RPMI7951 (cell line): ENCODE measurements at places on chromosomes 13 and 19.

- DNase-seq, result no peak
Measured at GRCh38 chr13:91894316-91894715, 495.9 kb downstream of the GPC5 start.

DNA sequence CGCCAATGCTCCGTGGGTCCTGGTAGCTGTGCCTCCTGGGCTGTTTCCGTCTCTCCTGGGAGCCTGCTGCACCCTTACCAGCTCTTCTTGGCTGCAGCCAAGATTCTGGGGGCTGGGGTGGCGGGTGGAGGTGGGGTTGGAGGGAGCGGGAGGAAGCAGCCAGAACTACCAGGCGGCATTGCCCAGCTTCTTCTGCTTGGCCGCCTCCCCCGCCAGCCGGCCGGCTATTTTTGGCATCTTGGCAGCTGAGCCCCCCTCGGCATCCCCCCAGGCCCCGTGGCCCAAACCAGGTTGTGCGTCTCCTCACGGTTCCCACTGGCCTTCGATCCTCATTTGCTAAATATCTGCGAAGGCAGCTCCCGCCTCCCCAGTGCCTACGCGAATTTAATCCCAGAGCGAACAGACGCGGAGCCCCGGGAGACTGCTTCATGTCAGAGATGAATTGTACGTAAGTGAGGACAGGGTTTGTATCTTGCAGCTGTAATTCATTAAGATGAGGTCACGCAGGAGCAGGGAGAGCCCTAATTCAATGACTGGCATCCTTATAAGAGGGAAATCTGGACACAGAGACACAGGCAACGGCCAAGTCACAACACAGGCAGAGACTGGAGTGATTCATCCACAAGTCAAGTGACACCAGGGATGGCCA, 12.8 kb upstream of the PEAK3 start:
- DNase-seq, result peak; percentile 94

GRCh38 chr13:110425444-110425780, 118.3 kb downstream of the COL4A2 start:
- DNase-seq, result no peak

GRCh38 chr13:113472355-113473025, 18.0 kb downstream of the DCUN1D2 start:
- DNase-seq, result no peak

GRCh38 chr19:50309396-50310125, 19.6 kb downstream of the KCNC3 start:
- DNase-seq, result no peak

GRCh38 chr13:35028338-35028867, 86.3 kb downstream of the NBEA start:
- no peak for DNase-seq

DNA sequence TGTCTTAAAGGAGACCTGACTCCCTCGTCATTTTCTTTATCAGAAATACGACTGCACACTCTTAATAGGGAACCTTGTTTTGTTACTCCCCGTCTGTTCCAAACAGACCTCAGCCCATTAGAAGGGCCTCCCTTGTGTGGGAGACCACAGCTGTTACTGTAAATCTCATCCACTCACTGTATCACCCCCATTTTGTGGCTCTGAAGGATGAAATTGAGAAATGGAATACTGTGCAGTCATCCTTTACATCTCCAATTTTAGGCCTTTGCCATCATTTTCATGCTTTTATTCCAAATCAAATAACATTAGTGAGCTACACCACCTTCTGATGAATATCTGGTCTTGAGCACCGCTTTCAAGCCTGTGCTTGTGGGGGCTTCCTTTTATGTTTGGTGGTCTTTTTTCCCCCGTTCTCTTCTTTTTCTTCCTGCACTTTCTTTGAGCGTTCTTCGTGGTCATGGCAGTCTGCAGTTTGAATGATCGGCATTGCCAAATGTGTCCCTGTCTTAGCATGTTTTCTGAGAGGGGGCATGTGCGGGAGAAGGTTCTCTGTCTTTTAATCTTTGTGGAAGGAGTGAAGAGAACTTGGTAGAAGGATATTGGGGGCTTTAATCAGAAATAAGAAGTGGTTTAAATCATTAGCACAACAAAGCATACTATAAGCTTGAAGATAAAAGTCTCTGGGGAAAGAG, 65.8 kb downstream of the GGACT start:
- DNase-seq, result no peak

DNA sequence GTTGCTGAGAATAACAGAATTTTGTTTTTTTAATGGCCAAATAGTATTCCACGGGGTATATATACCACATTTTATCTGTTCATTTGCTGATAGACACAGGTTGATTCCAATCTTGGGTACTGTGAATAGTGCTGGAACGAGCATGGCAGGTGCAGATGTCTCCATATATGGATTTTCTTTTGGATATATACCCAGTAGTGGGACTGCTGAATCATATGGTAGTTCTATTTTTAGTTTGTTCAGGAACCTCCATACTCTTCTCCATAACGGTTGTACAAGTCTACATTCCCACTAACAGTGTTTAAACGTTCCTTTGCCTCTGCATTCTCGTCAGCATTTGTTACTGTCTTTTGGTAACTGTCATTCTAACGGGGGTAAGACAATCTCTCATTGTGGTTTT, 17.3 kb downstream of the ANKRD10 start:
- no peak for DNase-seq

DNA sequence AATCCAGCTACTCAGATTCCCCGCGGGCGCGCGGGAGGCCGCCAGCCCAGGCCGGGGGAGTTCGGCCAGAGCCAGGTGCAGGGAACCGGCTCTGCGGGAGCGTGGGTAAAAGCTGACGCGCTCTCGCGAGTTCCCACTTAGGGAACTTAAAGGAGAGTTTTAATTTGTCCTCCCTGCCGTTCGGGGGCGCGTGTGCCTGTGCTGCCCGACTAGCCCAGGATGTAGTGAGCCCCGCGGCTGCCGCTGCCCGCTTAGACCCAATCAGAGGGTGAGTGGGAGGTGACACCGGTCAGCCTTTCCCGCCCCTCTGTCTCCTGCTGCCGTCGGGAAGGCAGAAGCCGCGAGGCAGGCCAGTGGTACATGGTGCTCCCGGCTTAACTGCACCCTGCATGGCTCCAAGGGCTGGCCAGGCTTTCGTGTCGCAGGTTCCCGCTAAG, 36.0 kb upstream of the NEK3 start:
- peak; percentile 36 for DNase-seq

- DNase-seq, result no peak
Measured at GRCh38 chr13:52104624-52105023, 24.2 kb downstream of the NEK5 start.

DNA sequence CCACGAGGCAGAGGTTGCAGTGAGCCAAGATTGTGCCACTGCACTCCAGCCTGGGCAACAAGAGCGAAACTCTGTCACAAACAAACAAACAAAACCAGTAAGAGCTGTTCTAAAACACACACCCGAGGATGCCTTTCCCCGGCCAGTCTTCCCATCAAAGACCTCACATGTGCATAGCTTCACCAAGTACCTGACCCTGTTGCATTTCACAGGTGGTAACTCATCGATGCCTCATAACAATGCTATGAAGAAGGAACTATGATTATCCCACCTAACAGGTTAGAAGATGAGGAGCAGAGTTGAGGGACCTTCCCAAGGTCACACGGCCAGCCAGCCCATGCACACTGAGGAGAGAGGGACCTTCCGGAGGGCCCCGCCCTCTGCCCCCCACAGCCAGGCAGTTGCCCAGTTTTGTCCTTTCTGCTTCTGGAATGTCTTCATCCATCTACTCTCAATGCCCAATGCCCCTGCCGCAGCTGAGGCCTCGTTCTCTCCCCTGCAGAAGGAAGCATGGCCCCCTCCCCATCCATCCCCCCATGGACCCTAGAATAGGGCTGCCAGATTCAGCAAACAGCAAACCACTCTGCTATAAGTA, 16.8 kb upstream of the LENG8 start:
- no peak for DNase-seq

GRCh38 chr19:18251587-18252369, 22.5 kb downstream of the IQCN start:
- peak; percentile 61 for DNase-seq

DNA sequence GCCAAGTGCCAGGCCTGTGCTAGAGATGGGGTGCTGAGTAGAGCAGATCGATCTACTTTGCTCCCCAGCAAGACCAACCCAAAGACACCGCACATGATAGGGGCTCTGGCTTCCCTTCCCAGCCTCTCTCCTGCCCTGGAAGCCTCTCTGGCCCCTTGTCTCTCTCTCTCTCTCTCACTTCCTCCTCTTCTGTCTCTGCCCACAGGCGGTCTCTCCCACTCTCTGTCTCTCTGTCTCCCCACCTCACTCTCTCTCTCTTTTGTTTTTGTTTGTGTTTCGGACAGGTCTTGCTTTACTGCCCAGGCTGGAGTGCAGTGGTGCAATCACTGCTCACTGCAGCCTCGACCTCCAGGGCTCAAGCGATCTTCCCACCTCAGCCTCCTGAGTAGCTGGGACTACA, 1.3 kb downstream of the SELENOV start:
- DNase-seq, result no peak

DNA sequence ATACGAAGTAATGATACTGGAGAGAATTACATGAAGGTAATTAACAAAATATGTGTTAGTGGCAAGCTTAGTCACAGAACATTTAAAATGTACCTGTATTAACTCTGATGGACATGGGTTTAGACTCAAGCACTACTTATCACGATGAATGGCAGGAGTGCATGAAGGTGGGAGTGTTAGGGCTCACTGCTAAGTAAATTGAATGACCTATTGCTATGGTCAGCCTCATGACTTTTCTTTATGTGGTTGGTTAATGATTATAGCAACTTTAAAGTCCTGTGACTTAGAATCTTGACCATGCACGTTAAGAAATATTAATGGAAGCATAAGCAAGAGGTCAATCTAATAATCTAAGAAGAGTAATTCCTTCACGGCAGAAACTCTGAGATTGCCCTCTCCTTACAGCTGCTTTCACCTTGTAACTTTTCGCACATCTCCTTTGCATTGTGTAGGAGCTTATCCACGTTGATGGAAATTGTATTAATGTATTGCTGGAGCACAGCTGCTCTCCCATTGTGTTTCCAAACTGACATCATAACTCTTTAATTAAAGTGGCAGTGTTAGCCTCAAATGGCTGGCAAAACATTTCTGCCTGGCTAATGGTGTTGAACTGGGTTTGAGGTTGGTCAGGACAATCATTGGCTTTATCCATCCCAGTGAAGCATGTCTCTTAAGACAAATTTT, 114.5 kb downstream of the RXFP2 start:
- no peak for DNase-seq

GRCh38 chr19:12064590-12065538, at the start of gene ZNF844:
TSS of gene ZNF844 (plus strand) at chr19:12064731. CDS start at chr19:12064874, 143 bp downstream.
- DNase-seq, result peak; percentile 91

DNA sequence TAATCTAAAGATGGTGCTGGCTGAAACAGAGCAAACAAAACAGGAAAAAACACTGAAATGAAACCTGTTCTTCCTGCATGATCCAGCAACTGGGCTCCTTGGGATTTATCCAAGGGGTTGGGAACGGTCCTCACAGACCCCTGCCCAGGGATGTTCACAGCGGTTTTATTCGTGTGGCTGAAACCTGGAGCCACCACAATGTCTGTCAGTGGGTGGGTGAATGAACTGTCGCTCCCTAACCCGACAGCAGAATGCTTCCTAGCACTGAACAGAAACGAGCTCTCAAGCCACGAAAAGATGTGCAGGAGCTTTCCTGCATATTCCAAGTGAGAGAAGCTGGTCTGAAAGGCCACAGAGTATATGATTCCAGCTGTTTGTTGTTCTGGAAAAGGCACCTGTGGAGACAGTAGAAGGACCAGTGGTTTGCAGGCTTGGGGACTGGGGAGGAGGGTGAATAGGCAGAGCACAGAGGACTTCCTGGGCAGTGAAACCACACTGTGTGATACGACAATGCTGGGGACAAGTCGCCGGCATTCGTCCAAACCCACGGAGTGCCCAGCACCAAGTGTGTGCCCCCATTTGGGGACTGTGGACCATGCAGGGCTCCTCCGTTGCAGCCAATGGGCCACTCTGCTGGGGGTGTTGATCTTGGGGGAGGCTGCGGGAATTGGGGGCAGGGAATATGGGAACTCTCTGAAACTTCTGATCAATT, 73.9 kb downstream of the TEX29 start:
- DNase-seq, result no peak

DNA sequence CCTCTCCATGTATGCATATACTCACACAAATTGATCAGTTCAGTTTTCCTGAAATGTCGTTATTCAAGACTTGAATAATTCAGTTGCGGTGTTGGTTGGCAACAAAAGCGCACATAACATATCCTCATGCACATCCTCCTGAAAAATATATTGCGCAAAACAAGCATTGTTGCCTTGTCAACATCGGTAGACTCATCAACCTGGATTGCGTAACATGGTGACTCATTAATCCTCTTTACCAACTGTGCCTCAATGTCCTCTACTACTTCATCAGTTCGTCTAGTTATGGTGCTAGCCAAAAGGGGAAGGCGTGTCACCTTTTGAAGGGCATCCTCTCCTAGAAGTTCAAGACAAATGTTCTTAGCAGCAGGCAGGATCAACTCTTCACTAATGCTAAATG, 357.7 kb downstream of the LMO7 start:
- DNase-seq, result no peak

DNA sequence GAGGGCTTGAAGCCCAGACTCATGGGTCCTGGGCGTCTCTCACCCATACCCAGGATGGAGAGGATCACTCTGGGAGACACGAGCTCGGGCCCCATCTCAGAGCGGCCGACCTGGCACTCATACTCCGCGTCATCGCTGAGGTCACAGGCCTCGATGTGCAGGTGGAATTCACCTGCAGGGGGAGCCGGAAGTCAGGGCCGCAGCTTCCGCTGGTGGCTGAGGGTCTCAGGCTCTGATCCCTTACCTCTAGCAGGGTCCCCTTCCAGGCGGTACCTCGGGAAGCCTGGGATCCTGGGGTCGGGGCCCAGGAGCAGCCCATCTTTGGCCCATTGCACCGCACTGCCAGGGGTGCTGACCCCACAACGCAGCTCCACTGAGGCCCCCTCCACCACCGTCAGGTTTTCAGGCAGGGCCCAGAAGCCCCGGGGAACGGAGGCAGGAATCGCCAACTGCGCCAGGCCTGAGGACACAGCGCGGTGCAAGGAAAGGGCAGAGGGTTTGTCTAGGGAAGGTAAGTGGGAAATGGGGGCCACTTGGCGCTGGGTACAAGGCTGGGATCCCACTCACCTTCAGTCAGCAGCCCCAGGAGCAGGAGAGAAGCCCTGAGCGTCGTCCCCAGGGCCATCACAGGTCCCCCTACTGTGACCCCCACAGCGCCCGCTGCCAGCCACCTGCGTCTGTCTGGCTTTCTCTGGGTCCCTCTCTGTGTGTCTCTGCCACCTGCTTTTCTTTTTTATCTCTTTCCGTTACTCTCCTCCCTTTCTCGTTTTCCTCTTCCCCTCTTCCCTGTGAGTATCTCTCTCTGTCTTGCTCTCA, 883 bp downstream of the NPHS1 start:
- no peak for DNase-seq

DNA sequence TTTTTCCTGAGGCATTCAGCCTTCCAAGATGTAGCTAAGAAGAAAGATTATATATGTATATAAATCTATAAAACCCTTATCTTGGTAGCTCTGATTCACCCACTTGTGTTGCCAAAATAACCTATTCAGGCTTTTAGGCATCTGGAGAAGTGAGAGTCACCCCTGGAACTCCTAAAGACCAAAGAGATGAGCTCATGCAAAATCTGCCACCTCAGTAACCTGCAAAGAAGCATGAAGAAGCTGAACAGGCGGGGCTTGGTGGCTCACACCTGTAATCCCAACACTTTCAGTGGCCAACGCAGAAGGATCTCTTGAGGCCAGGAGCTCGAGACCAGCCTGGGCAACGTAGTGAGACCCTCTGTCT, 393.7 kb downstream of the FOXO1 start:
- peak; percentile 21 for DNase-seq

GRCh38 chr13:113550453-113550852, 34.1 kb upstream of the TFDP1 start:
- DNase-seq, result no peak
